ENCODE measurements at places on chromosomes 1 and 21.

- DNase-seq, result peak; percentile 78
Observed at GRCh38 chr1:41917835-41918449, 780 bp downstream of the HIVEP3 start.

- DNase-seq, result peak; percentile 29
Observed at GRCh38 chr1:243396876-243397275, 141.0 kb downstream of the SDCCAG8 start.

DNA sequence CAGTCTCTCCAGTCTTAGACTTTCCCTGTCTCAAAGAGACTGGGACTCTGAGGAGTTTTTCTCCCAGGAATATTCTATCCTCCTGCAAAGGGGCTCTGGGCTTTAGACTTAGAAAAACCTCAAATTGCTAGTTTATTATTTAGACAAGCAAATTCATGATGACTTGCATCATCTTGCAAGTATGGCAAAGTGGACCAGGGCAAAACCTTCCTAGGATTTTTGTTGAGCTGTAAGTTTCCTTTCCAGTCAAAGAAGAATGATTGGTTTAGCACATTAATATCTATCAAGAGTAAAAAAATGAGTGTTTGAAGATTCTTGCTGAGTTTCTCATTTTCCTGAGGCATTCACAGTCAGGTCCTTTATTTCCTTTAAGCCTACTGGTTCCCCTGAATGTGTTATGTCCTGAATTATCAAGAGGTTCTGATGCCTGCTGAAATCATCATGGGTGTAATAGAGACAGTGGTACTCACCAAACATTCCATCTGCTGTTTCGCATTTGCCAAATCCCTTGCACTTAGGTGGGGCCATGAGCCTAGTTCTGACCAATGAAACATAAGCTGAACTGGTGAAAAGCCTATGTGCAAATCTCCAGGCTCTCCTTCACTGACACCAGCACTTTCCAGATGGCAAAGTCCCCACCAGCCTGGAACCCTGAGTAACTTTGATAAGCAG, 25.2 kb upstream of the SPAG17 start:
- DNase-seq, result peak; percentile 27

- no peak for DNase-seq
Observed at GRCh38 chr1:16257968-16258367, 21.0 kb upstream of the CPLANE2 start.

GRCh38 chr1:203033287-203033686, 7.0 kb downstream of the PPFIA4 start:
- no peak for DNase-seq

DNA sequence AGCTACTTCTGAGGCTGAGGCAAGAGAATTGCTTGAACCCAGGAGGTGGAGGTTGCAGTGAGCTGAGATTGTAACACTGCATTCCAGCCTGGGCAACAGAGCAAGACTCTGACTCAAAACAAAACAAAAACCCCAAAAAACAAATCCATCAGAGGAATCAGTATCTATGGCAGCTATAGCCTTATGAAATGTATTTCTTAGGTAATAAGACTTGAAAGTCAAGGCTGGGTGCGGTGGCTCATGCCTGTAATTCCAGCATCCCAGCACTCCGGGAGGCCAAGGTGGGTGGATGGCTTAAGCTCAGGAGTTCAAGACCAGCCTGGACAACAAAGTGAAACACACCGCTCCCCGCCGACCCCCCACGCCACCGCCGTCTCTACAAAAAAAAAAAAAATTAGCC, 31.1 kb upstream of the EYA3 start:
- DNase-seq, result no peak

DNA sequence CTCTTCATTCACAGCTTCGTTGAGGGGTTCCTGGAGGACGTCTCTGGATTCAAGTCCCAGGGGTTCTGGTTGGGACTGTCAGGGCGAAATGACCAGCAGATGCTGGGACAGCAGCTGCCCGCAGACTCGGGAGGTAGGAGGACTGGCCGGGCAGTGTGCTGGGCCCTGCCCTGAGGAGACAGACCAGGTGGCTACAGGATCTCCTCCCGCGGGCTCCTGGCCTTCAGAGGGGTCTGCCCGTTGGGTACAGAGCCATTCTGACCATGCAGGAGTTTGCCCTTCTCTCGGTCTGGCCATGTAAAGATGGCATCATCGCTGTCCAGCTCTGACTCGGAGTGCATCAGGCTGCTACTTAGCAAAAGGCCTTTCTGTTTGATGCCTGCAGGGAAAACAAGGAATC, 122.5 kb downstream of the KIAA0319L start:
- no peak for DNase-seq

GRCh38 chr21:33843216-33843615, 72.4 kb downstream of the ATP5PO start:
- no peak for DNase-seq

DNA sequence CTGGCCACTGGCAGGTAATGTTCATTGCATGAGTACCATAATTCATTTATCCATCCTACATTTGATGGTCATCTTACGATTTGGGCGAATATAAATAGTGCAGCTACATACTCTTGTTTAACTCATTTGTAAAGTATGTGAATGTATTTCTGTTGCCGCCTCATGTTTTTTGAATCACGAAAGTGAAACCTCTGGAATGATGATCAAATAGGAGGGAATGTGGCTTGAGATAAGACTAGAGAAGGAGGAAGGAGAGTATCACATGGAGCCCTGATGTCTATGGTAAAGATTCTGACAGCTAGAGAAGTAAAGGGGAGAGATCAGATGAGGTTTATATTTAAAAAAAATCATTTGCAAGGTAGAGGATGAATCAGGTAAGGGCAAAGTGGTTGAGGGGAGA, 8.0 kb downstream of the MRPS14 start:
- DNase-seq, result no peak

DNA sequence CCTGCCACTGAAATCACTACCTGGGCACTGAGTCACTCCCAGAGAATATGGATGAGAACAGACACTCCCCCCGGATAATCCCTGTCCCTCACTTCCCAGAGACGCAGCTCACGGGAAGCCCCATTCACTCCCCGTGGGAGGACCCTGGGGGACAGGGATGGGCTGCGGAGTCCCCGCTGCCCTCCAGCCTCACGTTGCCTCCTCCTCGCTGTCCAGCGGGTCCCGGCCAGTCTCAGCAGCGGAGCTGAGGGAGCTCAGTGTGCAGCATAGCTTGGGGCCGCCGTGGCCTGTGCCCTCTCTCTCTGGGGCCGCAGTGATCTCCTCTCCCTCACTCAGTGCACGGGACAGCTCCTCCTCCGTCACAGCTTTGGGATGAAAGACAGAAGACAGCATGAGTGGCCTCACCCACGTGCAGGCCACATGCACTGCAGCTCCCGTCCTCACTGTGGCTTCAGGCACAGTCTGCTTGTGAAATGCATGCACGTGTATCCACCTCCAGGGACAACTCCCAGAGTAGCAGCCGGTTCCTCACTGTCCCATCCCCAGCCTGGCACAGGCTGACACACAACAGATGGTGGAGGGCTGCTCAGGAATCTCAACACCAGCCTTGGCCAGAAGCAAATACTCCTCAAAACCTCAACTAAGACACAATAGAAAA, 7.4 kb downstream of the CFAP410 start:
- DNase-seq, result peak; percentile 58

DNA sequence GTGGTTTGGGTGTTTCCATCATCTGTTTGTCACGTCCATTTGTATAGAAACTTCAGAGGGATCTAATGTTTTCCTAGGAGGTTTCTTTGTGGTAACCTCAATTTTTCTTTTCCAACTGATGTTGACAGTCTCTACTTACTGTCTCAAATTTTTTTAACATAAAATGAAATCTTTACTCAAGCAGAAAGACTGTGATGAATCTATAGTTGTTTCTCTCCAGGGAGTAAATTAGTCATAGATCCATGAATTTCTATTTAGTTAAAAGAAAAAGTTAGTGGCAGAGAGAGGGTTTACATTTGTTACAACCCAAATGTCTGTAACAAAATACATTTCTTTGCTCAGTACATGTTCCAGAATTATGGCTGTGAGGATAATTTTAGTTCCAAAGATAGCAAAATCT, 161.6 kb downstream of the DISP1 start:
- DNase-seq, result no peak

DNA sequence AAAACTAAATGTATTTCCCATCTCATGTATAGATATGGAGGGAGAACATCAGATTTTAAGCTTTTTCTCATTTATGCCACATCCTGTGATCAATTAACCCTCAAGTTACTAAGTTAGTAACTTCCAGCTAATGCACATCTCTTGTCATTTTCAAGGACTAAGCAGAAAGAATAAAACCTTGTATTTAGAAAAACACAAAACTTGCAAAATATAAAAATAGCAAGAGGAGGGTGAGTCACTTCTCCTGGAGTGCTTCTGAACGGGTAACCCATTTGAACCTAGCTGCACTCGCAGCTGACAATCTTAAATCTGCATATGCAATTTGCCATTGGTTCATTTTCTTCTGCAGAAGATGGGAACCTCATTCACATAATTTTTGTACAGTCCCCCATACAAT, 500.5 kb downstream of the SETD4 start:
- no peak for DNase-seq

DNA sequence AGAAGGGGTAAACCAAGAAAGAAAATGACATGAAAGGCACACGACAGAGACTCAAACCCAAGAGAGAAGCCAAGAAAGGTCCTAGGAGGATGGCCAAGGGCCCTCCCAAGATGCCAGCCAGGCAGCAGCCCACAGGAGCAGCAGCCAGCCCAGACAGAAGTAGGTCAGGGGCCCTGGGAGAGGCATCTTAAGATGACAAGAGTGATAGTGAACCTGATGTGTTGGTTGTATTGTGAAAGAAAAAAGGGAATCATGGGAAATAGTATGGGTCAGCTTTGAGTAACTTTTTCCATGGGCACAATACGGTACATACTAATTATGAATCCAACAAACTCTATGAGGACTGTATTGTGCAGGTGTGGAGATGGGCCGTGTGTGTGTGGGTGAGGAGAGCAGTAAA, 3.3 kb downstream of the CCSAP start:
- DNase-seq, result no peak

- peak; percentile 76 for DNase-seq
Observed at GRCh38 chr1:22673486-22674409, 20.7 kb downstream of the C1QB start.

GRCh38 chr1:34831721-34832246, 27.8 kb downstream of the SMIM12 start:
- no peak for DNase-seq

DNA sequence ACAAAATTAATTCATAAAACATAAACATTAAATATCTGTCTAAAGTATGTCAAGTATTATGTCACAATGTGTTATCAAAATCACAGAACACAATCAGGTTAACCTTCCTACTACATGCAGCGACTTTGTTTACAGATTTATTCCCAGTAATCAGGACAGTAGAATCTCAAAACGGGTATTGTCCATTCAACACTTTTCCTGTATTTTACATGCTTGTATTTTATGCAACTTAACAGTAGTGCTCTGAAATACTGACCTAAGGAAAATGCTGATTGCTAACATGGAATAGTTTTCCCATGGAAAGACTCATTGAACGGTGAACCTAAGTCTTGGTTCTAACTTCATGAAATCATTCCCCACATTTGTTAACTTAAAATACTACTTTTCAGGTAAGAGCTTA, 2.3 kb downstream of the SERBP1 start:
- no peak for DNase-seq

GRCh38 chr1:200479816-200480215, 70.0 kb upstream of the ZNF281 start:
- no peak for DNase-seq

DNA sequence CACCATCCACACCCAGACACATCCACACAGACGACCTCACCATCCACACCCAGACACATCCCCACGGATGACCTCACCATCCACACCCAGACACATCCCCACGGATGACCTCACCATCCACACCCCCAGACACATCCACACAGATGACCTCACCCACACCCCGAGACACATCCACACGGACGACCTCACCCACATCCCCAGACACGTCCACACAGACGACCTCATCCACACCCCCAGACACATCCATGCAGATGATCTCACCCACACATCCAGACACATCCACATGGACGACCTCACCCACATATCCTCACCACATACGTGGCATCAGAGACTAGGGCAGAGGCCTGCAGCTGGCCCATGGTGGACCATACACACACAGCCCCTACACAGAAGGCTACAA, 14.7 kb upstream of the FABP3 start:
- no peak for DNase-seq

DNA sequence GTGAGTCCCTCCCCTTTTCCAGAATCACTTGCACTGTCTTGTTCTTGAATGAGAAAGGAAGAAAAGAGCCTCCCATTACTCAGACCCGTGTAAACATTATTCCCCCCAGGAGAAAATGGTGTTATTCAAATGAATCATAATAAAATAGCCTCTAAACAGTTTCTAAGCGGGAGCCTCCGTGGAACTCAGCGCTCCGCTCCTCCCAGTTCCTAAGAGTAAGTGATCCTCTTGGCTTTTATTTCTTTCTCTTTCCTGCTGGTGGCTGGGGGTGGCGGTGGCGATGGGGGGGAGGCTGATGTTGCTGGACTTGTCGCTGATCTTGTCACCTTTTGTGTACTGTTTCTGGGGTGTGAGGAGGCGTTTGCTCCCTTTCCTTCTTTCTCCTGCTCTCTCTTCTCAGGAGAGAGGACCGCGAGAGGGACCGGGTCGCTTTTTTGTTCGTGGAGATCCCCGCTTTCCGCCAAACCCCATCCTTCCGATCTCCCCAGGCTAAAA, 781 bp downstream of the PROX1 start:
- DNase-seq, result peak; percentile 69

DNA sequence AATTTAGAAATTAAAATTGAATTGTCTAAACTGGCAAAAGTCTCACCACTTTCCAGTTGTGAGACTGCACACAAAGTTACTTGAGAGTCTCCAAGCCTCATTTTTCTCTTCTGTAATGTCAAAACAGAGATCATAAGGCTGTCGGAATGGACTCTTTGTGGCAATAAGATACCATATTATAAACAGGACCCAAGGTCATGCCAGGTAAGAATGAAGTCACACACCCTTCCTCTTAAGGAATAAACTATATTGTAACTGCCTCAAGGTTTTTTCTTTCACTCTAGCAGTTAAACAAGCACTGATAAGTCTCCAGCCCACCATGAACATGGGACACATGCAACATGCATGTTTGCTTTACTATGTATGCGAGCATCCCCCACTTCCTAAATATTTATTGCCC, 50.1 kb upstream of the DIRAS3 start:
- no peak for DNase-seq

- DNase-seq, result peak; percentile 68
Observed at GRCh38 chr1:23590058-23590783, 30.9 kb upstream of the ID3 start.

GRCh38 chr1:232620356-232620969, 9.5 kb downstream of the SIPA1L2 start:
- DNase-seq, result peak; percentile 60

DNA sequence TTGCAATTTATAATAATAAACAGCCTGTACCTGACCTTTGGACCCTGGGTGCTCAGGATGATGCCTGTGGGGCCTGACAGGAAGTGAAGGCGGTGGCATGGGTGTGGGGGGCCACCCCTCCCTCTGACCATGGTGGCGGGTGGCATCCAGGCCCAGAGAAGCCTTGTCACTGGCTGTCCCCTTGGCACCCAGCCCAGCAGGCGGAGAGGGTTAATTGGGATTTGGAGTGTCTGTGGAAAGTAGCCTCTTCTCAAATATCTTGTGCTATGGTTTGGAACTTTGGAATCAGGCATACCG, 20.5 kb downstream of the SOX13 start:
- no peak for DNase-seq

GRCh38 chr1:178726087-178726517, 1.1 kb downstream of the RALGPS2 start:
- peak; percentile 97 for DNase-seq
